ENCODE measurements at places on chromosomes 1 and 21. TPM values are rescaled to one million over a fixed set of nuclear protein-coding genes. Genes with fewer than 3 reads are reported as not detected.

Gene ETV3L
- total RNA-seq, result not detected

Gene MYOM3
- total RNA-seq, result 2.3 TPM

Gene PTBP2
- 15.2 TPM for total RNA-seq

Gene ESPN
- 37.6 TPM for total RNA-seq

Gene SYNC
- 7.7 TPM for total RNA-seq

Gene AGO1
- total RNA-seq, result 48.4 TPM

GRCh38 chr1:159229260-159229885, 24.7 kb downstream of the ACKR1 start:
- H3K27me3 ChIP-seq, result peaks cover 4% of the 10 kb centered on the region
- H3K27ac ChIP-seq, result no peak overlapping the region
- no peak overlapping the region for H3K4me3 ChIP-seq
- no peaks in the 10 kb centered on the region for H3K4me1 ChIP-seq
- no peaks in the 10 kb centered on the region for H3K36me3 ChIP-seq
- DNase-seq, result no peak

GRCh38 chr1:76802094-76802493, 65.2 kb upstream of the ST6GALNAC5 start:
- no peaks in the 10 kb centered on the region for H3K4me1 ChIP-seq
- H3K27me3 ChIP-seq, result no peaks in the 10 kb centered on the region

- no peaks in the 10 kb centered on the region for H3K36me3 ChIP-seq
- H3K27ac ChIP-seq, result no peak overlapping the region
- no peaks in the 10 kb centered on the region for H3K4me1 ChIP-seq
- no peak for DNase-seq
Measured at GRCh38 chr1:3577300-3577699, 34.0 kb downstream of the MEGF6 start.

DNA sequence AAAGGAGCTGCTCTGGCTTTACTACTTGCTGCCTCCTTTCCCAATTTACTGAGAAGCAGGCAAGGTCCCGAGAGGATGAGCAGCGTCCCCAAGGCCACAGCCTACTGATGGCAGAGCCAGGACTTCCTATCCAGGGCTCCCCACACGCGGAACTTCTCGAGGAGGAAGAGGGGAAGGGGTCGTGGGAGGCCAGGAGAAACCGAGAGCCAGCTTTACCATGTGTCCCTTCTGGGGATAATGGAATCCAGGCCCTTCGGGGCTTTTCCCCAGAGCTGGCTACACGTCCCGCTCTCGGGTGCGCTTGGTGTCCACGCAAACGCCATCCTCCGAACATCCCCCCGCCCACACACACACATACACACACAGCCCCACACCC, 4.3 kb upstream of the CCN1 start:
- H3K36me3 ChIP-seq, result no peaks in the 10 kb centered on the region
- H3K4me1 ChIP-seq, result peaks cover 53% of the 10 kb centered on the region
- peaks cover 7% of the 10 kb centered on the region for H3K27me3 ChIP-seq
- peak overlapping the region; percentile 96 for H3K27ac ChIP-seq
- H3K4me3 ChIP-seq, result peak overlapping the region; percentile 72
- DNase-seq, result no peak

- H3K36me3 ChIP-seq, result no peaks in the 10 kb centered on the region
- no peak for DNase-seq
- H3K4me1 ChIP-seq, result peaks cover 30% of the 10 kb centered on the region
- peaks cover 12% of the 10 kb centered on the region for H3K27me3 ChIP-seq
Measured at GRCh38 chr21:42066521-42066920, 4.6 kb upstream of the UMODL1 start.

DNA sequence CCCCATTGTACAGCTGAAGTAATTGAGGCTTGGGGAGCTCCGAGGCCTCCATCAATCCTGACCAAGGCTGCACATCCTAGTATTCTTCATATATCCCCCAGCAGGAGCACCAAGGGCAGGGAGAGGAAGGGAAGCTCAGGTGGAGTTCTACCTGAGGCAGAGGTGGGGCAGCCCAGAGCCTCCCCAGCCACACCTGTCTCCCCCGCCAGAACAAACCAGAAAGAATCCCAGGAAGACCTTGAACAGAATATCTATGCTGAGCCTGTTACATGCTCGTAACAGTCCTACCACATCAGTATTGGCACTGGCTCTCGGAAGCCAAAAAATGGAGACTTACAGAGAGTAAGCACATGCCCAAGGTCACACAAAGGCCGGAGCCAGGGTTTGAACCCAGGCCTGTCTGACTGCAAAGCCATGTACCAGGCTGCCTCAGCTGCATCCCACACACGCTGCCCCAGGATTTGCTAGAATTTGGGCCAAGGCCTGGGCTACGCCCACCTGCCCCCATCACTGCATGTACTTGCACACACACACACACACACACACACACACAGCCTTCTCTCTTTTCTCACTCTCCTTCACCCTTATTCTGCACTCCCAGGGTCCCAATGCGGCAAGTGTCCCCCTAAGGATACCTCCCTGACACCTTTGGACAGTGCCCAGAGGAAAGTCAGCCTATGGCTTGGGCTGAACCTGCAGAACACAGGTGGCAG, 4.5 kb downstream of the E2F2 start:
- no peak overlapping the region for H3K27ac ChIP-seq
- H3K4me1 ChIP-seq, result peaks cover 71% of the 10 kb centered on the region
- H3K4me3 ChIP-seq, result no peak overlapping the region
- DNase-seq, result no peak

GRCh38 chr1:25062621-25063255, 132.7 kb upstream of the RUNX3 start:
- H3K27me3 ChIP-seq, result no peaks in the 10 kb centered on the region
- H3K4me3 ChIP-seq, result no peak overlapping the region
- no peak overlapping the region for H3K27ac ChIP-seq
- DNase-seq, result no peak
- no peaks in the 10 kb centered on the region for H3K36me3 ChIP-seq
- H3K4me1 ChIP-seq, result peaks cover 13% of the 10 kb centered on the region

DNA sequence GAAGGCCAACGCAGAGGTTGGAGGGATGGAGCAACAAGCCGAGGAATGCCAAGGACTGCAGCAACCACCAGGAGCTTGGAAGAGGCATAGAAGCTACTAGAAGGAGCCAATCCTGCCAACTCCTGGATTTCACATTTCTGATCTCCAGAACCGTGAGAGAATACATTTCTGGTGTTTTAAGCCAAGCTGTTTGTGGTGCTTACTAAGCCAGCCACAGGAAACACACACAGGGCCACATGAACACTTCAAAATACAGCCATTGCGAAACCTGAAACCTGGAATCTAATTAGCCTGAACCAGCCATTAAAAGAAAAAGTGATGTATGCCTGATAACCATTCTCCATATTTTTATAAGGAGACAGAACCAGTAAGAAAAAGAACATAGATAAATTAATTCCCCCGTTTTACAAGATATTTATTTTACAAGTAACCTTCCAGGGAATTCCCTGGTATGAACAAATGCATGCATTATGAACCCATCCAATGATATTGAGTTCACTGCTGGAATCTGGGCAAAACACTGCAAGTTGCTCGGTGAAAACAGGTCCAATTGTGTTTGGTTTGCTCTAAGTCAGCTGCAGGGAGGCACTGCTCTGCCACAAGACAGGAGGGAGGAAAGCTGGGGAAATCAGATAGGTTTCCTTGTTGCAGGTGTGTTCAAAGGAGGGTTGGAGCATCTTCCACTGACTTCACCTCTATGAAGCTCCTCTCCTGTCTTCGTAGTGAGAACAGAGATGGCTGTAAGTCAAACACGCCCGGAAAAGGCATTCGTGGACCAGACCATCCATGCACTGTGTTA, 70.2 kb downstream of the ETS2 start:
- H3K36me3 ChIP-seq, result no peaks in the 10 kb centered on the region
- no peaks in the 10 kb centered on the region for H3K27me3 ChIP-seq
- no peak overlapping the region for H3K4me3 ChIP-seq
- H3K4me1 ChIP-seq, result no peaks in the 10 kb centered on the region
- DNase-seq, result no peak

GRCh38 chr1:11187931-11188330, 1.2 kb upstream of the ANGPTL7 start:
- DNase-seq, result no peak
- no peaks in the 10 kb centered on the region for H3K4me1 ChIP-seq
- H3K27me3 ChIP-seq, result no peaks in the 10 kb centered on the region
- no peak overlapping the region for H3K4me3 ChIP-seq

- no peaks in the 10 kb centered on the region for H3K4me1 ChIP-seq
- H3K36me3 ChIP-seq, result no peaks in the 10 kb centered on the region
- no peaks in the 10 kb centered on the region for H3K27me3 ChIP-seq
- H3K4me3 ChIP-seq, result no peak overlapping the region
Measured at GRCh38 chr1:91510754-91511153, 10.1 kb downstream of the CDC7 start.
